ENCODE measurements at places on chromosomes 6 and 20. TPM values are rescaled to one million over a fixed set of nuclear protein-coding genes. Genes with fewer than 3 reads are reported as not detected.

Gene KLHDC3
- total RNA-seq: 46.9 TPM

Gene HCK
- total RNA-seq: not detected

Gene ANKRD6
- total RNA-seq: 3.9 TPM

Gene NCOA3
- total RNA-seq: 36.9 TPM

Gene MYLK4
- 0.30 TPM for total RNA-seq

Gene HLA-DRA
- not detected for total RNA-seq

Gene PHF1
- 27.9 TPM for total RNA-seq

Gene SCP2D1
- not detected for total RNA-seq

Gene GABRR1
- total RNA-seq: not detected

Gene PPIL6
- total RNA-seq: 2.9 TPM

Gene TNF
- under 0.01 TPM for total RNA-seq

Gene ARMC2
- total RNA-seq: 2.0 TPM

Gene SLC16A10
- 0.30 TPM for total RNA-seq

Gene C20orf141
- total RNA-seq: not detected

Gene KIAA1586
- total RNA-seq: 19.9 TPM
